Parietal lobe (tissue), 2 donors: ENCODE measurements at places on chromosomes 5 and 9. TPM values are rescaled to one million over a fixed set of nuclear protein-coding genes. Genes with fewer than 3 reads are reported as not detected.

Gene ENHO
- 27.5 TPM for total RNA-seq

Gene MZB1
- not detected for total RNA-seq

Gene ANKRD34B
- total RNA-seq, result 0.31 TPM

Gene SCGB3A2
- not detected for total RNA-seq

Gene HRH2
- 8.8 TPM for total RNA-seq

Gene OBP2B
- total RNA-seq, result not detected

Gene SPOCK1
- total RNA-seq, result 70.7 TPM

Gene CORO2A
- 5.0 TPM for total RNA-seq
